Fibroblast of skin of left biceps (primary cell): ENCODE measurements at places on chromosomes 7 and 10.

DNA sequence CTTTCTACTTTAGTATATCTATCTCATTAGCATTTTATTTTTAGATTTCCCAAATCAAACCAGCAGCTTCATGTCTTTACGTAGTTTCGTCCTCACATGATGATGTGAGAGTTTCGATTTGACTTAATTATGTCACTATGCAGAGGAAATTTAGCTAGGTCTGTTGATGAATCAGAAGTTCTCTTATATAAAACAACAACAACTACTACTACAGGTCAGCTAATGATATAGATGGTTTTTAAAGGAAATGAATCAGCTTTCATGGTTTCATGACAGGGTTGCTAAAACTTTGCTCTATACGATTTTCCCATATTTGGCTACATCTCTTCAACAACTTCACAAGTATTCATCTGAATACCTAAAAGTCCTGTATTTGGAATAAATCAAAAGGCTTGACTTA is 28.6 kb downstream of the JAZF1 start:
- peak; percentile 65 for DNase-seq

DNA sequence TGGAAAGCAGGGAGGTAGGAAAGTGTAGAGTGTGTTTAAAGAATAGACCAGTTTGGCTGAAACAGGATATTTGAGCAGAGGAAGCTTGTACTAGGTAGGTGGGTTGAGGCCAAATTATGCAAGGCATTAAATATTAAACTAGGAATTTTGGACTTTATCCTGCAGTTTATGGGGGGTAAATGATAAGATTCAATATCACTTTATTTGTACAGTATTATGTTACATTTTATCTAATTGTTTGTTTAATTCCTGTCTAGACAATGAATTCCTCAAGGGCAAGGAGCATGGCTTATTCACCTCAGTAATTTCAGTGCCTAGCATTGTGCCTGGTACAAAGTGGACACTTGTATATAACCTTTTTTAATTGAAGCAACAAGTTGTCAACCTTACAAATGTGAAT is 125.9 kb downstream of the CFTR start:
- DNase-seq, result no peak

DNA sequence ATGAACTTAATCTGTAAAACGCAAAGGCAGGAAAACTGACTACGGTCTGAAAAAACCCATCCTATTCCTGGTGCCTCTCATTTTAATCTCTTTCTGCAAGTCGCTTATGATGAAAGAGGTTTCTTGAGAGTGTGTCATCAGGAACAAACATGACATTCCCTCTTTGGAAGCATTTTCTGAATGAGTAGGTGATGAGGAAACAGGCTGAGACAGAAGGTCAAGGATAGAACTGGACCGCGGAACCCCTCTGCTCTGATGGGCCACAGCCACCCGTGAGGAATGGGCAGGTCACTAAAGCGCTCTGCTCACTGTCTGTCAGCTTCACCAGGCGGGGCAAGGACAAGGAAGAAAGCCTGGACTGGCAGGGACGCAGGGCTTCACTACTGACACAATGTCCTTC is 28.6 kb downstream of the BEND7 start:
- DNase-seq, result no peak

- peak; percentile 91 for DNase-seq
Measured at GRCh38 chr7:134613623-134614347, 32.9 kb upstream of the BPGM start.

DNA sequence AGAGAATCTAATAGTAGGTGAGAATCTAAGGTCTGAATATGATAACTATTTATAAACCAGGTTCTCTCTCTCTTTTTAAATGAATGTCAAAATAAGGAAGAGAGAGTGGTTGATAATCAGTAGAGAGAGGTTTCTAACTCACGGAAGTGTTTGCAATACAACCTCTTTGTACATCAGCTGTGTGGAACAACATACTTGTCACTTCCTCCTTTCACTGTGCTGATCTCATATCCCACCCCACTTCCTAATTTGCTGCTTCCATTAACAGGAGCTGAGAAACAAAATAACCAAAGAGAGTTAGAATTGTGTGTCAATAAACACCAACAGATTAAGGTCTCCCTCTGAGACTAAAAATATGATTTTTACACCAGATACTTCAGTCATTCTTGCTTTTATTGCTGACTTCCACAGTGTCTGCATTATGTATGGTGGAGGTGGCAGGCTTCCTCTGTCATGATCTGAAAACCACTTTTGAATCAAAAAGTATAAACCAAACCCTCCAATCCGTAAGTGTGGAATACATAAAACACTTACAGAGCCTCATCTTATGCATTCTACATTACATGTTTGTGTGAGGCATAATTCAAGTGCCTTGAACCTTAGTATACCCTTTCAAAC is 25.0 kb downstream of the CACUL1 start:
- no peak for DNase-seq

DNA sequence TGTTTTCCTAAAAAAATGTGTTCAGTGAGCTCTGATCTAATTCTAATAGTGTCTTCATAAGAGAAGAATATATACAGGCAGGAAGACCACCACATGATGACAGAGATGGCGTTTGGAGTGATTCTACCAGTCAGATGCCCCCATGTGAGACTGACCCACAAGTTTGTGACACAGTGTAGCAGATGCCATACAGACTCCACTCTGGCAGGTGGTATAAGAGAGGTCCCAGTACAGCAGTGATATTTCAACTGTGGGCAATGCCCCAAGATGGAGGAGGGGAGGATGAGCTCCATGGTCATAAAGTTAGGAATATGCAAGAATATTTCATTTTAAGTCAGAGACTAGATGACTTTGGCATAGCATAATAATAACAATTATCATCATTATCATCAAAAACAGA is 1022.6 kb downstream of the KCNMA1 start:
- DNase-seq, result no peak

DNA sequence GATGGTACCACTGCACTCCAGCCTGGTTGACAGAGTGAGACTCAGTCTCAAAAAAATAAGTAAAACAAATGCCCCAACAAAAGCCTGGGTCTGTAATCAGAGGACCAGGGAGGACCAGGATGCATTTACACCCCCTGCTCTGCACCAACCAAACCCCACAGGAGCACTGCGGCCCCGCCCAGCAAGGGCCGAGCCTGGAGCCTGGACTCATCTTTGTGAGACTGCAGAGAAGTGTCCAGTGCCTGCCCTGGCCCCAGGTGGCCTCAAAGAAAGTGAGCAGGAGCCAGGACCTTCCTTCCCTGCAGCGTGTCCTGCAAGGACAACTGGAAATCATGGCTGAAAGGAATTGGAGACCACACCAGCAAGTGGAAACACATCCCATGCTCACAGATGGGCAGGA is 31.6 kb downstream of the KNDC1 start:
- no peak for DNase-seq

DNA sequence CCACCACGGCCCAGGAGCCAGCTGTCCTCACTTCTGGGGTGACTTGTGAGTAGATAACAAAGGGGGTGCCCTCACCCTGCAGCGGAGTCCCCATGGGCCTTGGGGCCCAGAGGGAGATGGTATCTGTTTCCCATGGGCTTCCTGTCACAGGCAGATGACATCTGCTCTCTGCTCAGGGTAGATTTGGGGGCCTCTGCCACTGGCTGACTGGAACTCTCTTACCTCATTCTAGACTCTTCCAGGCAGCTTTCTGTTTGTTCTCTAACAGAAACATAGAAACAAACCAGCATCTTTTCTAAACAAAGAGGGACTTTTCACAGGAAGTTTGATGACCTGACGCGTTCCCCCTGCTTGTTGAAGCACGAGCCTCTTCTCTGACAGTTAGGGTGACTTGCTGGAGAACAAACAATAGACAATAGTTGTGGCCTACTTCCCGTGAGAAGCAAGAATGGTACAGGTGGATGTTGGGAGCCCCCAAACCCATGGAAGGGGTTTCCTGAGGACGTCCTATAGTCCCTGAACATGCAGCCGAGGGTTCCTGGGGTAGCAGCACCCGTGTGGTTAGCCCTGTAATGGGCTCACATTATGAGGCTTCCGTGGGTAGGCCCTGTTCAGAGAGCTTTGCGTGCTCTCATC is 61.6 kb downstream of the GRK5 start:
- no peak for DNase-seq

DNA sequence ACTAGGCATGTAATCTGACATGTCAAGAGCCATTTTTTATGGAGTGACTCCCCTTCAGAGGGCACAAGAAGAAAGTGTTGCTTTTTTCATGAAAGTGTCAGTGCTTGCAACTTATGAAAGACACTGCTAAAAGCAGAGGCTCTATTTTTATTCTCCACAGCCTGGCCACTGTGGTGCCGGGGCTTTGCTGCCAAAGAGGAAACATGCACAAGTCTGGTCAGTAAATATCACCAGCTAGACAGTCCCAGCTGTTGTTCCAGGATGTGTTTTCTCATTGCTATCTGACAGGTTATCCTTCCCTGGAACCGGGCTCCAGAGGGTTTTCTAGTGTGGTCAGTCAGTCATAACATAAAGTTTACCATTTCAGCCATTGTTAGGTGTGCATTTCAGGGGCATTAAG is 180.7 kb upstream of the PITRM1 start:
- no peak for DNase-seq

GRCh38 chr10:20809631-20810030 is 87.5 kb downstream of the NEBL start:
- DNase-seq, result no peak

- DNase-seq, result no peak
Measured at GRCh38 chr7:3321745-3322144, 20.7 kb downstream of the SDK1 start.

DNA sequence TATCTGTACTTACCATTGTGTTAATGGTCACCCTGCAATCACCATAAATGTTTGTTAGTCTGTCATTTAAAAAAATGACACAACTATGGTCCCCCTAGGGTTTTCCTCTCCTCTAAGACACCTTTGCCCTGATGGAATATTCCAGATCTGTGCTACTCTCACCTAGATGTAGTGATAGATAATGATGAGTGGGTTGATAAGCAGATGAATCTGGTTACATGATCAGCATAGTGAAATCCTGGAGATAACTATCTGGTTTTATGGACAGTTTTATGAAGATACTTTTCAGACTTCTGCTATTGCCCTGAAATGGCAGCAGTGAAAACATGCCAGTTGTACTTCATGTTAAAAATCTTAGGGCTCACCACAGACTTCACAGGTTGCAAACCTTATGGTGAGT is 152.4 kb downstream of the GATA3 start:
- no peak for DNase-seq

- no peak for DNase-seq
Measured at GRCh38 chr10:44240584-44241205, 144.2 kb downstream of the CXCL12 start.

DNA sequence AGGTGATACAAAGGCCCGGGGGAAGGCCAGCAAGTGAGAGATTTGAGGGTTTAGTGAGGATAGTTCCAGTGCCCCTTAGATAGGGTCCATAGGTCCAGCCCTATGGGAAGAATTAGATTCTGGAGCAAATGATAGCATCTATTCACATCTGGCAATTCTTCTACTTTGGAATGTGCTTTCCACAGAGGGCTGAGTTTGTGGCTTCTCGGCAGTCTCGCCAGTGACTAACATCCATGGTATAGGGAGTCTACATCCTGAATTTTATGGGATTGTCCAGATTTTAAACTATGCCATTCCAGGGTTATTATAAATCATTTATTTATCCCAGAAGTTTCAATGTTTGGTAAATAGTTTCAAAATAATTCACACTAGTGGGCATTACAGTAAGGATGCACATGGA is 207.3 kb upstream of the ADO start:
- DNase-seq, result peak; percentile 74

DNA sequence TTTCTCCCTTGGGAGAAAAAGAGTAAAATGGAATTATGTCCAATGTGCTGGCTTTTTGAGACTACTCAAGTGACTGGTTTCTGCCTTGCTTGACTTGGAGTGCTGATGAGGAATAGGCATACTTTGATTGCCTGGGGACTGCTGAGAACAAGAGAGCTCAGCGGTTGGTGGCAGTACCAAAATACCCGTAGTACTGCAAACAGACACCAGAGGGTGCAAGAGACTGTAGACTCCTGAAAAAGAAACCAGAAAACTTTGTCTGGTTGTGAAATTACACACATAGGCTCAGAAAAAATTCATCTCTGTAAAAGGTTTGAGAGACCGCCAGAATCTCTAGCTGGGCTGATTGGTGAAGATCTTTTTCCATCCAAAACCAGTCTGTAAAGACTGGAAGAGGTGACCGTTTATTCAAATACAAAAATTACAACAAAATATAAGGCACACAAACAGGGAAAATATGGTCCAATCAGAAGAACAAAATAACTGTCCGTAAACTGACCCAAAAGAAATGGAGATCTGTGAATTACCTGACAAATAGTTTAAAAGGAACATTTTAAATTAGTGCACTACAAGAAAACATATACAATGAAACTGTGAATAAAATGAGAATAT is 18.5 kb downstream of the BICC1 start:
- DNase-seq, result no peak

DNA sequence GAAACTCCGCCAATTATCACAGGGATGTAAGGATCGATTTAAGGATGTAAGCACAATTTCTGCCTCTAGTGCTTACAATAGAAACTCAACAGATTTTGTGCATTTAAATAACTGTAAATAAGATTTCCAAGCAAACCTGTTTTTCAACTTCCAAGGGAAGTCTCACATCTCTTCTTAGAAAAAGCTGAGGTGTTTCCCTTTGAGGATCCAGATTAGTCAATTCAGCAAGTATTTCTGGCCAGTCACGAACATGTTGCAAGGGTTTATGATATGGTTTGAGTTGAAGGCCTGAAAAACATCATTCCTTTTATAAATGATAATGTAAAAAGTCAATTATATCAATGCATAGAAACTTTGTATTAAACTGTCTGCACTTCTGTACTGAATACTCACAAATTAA is 23.9 kb downstream of the KRIT1 start:
- no peak for DNase-seq

- no peak for DNase-seq
Measured at GRCh38 chr10:111072232-111072631, 4.6 kb upstream of the ADRA2A start.

DNA sequence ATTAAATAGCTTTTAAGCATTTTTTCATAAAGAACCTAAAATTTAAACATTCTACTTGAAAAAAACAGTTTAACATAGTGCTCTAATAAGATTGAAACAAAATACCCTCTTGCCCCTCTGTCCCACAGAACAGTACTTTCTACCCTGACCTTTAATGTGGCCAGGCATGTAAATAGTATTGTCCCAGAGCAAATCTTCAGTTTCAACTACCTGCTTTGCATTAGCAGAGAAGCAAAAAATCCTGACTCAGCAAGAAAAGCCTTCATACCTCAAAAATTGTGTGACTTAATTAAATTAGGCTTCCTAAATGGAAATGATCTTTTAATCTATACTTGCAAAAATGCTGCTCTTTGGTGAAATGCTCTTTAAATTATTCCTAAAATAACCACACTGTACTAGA is 237.4 kb upstream of the AOAH start:
- no peak for DNase-seq

GRCh38 chr10:50417886-50418830 is 166.8 kb upstream of the ASAH2 start:
- DNase-seq, result peak; percentile 58

GRCh38 chr10:125015356-125015944 is 73.5 kb downstream of the ZRANB1 start:
- DNase-seq, result no peak

DNA sequence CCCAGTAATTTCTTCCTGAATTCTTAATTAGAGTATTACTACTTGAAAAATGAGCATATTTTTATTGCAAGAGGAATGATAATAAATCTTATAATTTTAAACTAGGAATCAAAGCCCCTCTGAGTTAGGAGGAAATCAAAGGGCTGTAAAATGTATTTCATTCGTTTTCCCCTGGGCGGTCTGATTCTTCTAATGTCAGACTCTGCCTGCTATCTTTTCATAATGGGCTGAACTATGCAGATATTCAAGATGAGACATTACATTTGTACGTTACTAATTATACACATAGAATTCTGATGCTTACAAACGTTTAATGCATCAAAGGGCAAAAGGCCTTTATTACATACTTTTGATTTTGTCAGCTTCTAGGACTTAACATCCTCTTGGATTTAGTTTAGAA is 16.0 kb upstream of the TRUB1 start:
- no peak for DNase-seq
